ENCODE measurements at places on chromosomes 11 and 22.

- no peak for DNase-seq
Observed at GRCh38 chr11:119863236-119863635, 134.2 kb upstream of the NECTIN1 start.

- no peak for DNase-seq
Observed at GRCh38 chr11:126384449-126385070, 29.1 kb downstream of the ST3GAL4 start.

- no peak for DNase-seq
Observed at GRCh38 chr11:1531449-1532013, 40.5 kb downstream of the DUSP8 start.

GRCh38 chr11:71364806-71365205, 83.4 kb downstream of the DHCR7 start:
- no peak for DNase-seq

GRCh38 chr11:117170210-117170609, 8.3 kb upstream of the SIDT2 start:
- DNase-seq, result no peak

DNA sequence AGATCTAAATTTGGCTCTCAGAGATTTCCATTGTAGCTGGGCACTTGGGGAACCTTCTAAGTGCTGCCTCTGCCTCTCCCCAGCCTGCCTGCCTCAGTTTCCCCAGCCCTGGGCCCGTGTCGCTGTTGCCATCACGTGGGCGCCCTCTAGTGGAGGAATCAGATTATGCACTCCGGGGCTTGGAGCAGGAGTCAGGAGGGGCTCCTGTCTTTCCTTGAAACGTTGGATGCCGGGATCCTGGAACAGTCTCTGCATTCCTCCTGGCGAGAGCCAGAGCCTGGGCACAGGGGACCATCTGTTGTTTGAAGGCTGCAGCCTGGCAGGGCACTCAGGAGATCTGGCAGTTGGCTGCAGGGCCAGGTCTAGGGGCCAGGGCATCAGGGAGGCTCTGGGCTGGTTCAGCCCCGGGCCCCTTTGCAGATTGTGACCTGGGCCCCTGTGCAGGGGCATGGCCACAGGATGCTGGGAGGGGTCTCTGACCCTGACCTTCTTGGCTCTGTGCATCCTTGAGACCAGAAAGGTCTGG, 71.6 kb downstream of the LRP5 start:
- no peak for DNase-seq

GRCh38 chr11:117179048-117179999, 781 bp downstream of the SIDT2 start:
- DNase-seq, result no peak

- DNase-seq, result no peak
Observed at GRCh38 chr11:73528483-73529203, 69.3 kb downstream of the FAM168A start.

DNA sequence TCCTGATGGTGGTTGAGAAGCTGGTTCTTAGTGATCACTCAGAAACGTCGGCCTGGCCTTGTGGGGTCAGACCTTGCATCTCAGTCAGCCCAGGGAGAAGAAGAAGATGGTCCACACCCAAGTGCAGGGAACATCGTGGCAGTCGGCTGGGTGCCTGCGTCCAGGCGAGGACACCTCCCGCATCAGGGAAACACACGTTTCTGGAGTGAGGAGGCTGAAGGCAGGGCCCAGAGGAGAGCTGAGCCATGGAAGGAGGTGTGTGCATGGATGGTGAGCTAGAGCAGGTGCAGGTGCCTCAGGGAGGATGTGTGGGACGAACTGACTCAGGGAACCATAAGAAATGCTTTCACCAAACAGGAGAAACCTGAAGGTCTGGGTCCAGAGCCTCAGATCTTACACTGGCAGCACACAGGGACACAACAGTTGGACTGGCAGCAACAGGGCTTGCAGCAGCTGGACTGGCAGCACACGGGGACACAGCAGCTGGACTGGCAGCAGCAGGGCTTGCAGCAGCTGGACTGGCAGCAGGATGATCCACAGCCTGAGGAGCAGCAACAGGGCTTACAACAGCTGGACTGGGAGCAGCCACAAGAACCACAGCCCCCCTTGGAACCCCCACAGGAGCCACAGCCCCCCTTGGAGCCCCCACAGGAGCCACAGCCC, 632 bp downstream of the KRTAP5-2 start:
- no peak for DNase-seq

DNA sequence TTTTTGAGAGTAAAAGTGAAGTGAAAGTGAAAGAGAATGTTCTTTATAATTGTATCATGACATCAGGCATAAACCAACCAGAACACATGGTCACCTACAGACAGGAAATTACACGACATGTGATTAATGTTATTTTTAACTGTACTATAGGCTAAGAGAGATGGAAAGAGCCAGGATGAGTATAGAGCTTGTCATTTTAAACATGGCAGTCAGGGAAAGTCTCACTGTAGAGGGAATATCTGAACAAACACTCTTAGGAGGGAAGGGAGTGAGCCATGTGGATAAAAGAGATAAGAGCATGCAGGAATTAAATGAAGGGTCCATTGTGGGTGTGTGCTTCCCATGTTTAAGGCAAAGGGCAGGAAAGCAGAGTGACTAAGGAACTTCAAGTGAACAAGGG, 599.1 kb upstream of the FAT3 start:
- no peak for DNase-seq

DNA sequence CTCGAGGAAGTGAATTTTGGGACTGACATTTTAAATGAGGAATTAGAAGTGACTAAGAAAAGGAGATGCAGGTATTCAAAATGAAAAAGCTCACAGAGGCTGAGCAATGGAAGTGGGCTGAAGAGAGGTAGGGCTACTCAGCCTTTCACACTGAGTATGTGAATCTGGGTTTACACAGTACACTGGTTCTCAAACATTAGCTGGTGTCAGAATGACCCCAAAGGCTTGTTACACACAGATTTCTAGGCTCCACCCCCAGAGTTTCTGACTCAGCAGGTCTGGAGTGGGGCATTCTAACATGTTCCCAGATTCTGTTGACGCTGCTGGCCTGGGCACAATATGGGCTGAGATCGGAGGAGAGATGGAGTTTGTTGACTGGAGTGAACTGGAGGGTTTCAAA, 32.8 kb downstream of the CADM1 start:
- DNase-seq, result no peak

DNA sequence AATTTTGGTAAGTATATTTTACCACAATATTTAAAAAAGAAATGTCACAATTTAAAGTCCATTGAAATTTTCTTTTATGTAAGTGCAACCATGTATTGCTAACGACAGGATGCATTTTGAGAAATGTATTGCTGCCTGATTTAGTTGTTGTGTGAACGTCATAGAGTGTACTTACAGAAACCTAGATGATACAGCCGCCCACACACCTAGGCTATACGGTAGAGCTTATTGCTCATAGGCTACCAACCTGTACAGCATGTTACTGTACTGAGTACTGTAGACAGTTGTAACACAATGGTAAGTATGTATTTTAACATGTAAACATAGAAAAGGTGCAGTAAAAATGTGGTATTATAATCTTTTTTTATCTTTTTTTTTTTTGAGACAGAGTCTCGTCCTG, 48.1 kb downstream of the CBL start:
- no peak for DNase-seq

DNA sequence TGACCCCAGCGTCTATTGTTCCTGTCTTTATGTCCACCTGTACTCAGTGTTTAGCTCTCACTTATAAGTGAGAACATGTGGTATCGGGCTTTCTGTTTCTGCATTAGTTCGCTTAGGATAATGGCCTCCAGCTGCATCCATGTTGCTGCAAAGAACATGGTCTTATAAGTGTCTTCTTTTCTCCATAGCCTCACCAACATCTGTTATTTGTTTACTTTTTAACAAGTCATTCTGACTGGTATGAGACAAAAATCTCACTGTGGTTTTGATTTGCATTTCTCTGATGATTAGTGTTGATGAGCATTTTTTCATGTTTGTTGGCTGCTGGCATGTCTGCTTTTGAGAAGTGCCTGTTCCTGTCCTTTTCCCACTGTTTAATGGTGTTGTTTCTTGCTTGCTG, 21.7 kb upstream of the SLN start:
- DNase-seq, result no peak

- no peak for DNase-seq
Observed at GRCh38 chr22:20463324-20464095, 25.9 kb upstream of the SCARF2 start.

GRCh38 chr22:27990879-27991278, 71.8 kb upstream of the PITPNB start:
- DNase-seq, result peak; percentile 4

DNA sequence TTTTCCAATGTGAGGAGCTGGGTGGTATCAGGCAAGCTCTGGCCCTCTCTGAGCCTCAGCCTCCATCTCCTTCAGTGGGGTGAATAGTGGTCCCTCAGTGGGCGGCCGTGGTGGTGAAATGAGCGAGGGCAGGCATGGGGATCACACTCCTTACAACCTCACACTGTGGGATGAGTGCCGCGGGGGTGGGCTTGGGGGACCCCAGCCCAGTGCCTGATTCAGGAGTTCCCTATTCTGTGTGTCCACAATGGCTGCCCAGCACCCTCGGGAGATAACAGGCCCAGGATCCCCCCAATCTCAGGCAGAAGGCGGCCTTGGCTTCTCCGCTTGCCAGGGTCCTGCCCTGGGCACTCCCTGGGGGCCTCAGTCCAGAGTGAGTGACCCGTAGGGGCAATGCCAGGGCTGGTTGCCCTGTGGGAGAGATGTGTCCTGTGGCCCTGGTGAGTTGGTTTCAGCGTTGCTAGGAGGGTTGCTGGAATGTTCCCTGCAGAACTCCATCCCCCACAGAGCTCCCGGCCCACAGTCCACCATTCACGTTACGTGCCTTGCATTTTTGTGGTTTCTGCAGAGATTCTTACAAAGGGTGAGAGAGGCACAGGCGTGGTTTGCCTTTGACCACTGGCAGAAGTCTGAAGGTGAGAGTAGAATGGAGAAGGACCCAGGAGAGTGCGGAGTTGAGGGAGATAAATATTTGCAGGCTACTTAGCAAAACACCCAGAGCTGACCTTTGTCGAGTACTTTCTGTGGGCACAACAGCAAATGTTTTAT, 2.9 kb downstream of the ALDH3B1 start:
- no peak for DNase-seq

DNA sequence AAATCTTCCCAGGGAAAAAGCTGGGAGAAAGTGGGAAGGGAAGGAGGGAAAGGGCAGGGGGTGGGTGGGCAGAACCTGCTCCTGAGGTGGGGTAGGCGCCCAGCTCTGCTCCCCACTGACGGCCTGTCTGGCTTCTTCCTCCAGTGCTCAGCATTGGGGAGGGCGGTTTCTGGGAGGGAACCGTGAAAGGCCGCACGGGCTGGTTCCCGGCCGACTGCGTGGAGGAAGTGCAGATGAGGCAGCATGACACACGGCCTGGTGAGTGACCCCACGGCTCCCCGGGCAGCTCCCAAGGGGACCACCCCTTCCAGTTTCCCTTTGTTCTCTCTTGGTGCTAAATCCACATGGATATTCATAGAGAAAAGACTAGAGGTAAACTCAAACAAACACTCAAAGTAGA, 25.9 kb downstream of the SHANK3 start:
- no peak for DNase-seq

- no peak for DNase-seq
Observed at GRCh38 chr22:38494939-38495338, 11.2 kb downstream of the DDX17 start.

DNA sequence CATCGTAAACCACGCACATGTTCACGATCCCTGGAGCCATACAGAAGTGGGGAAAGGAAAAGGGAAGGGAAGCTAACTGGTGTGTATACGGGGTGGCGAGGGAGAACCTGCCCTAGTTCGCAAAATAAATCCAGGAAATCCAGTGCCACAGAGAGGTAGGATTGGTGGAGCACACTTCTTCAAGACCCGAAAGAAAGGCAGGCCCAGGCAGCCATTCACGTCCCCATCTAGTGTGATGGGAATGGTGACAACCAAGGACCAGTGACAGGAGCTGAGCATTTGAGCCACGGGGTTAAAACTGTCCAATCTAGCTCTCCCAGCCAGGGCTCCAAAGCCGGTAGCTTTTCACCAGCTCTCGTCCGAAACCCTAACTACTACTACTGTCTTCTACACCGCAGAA, 53.7 kb downstream of the IGSF9B start:
- DNase-seq, result no peak

GRCh38 chr11:2215561-2216399, 44.2 kb upstream of the TH start:
- no peak for DNase-seq

DNA sequence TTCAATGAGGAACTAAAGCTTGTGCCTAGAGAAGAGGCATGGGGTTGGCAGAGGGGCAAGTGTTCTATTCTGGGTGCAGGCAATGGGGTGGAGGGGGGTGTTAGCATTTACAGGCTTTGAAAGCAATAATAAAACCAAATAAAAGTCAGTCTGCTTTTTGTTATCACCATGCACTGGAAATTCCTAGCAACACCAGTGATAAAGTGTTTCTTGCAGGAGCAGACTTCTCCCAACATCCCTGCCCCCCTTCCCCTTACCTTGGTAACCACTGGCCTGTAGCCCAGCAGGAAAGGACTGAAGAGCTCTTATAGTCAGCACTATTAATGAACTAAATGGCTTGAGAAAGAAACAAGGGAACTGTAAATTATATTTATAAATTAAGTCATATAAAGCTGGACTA, 65.2 kb upstream of the SESN3 start:
- DNase-seq, result no peak

Data from NCI-H2107 (cell line).